ENCODE measurements at places on chromosomes 3 and 15.

DNA sequence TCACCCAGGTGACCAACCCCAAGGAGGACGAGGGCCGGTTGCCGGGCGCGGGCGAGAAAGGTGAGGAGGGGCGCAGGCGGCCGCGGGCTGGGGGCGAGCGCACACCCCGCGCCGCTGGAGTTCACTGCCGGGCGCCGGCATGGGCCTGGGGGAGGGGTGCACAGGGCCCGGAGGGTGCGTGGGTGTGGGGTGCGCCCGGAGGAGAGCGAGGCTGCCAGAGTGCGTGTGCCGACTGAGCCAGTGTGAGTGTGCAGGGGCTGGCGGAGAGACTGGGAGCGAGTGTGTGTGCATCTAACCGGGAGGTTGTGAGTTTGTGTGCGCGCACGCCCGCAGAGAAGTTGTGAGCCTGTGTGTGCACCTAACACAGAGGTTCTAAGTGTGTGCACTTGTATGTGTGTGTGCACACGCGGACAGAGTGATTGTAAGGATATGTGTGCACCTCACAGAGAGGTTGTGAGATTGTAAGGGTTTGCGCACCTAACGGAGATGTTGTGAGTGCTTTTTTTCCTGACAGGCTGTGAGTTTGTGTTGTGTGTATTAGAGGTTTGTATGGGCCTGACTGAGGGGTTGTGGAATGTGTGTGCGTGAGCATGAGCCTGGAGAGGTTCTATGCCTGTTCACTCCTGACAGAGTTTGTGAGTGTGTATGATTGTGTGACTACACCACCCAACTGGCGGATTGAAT, 681 bp downstream of the CTDSPL start:
- DNase-seq: peak; percentile 50

DNA sequence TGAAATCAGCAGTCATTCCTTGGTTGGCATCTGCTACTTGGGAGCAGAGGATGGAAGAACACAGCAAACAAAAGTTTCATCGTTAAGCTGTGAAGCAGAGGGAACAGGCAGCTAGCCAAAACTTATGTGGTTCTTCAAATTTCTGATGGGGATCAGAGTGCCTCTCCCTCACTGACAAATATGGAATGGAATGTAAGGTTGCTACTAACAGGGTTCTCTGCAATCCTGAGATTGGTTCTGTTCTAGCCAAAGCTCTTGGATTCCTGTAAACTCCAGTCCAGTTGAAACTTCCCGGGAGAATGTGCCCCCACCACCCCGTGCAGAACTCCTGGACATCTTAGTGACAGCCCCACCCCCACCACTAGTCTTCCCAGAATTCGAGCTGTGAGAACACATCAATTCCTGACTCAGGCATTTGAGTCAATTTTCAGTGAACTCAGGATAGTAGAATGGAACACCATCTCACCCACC, 55.9 kb upstream of the PHLDB2 start:
- DNase-seq: no peak

GRCh38 chr3:55364421-55364820, 122.7 kb downstream of the WNT5A start:
- DNase-seq: no peak

GRCh38 chr15:99211926-99212325, 37.5 kb downstream of the TTC23 start:
- DNase-seq: no peak

- DNase-seq: no peak
These were observed 427 bp upstream of the RNF111 start for GRCh38 chr15:58987036-58987435.

DNA sequence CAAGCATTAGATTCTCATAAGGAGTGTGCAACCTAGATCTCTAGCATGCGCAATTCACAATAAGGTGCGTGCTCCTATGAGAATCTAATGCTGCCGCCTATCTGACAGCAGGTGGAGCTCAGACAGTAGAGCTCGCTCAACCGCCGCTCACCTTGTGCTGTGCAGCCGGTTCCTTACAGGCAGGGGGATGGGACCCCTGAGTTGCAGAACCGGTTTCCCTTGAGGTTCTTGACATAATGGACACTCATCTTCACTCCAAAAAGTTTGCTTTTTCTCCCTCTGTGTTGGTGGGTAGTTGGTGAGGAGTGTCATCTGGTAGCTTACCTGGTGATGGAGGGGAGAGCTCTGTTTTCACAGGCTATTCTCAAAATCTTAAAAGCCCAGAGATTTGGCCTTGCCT, 324.0 kb upstream of the TBL1XR1 start:
- DNase-seq: no peak

- no peak for DNase-seq
These were observed 775 bp downstream of the C3orf33 start for GRCh38 chr3:155805204-155805801.

GRCh38 chr3:128353991-128354687, 112.6 kb downstream of the DNAJB8 start:
- DNase-seq: no peak

GRCh38 chr3:171284308-171285075, 175.7 kb downstream of the TNIK start:
- no peak for DNase-seq

DNA sequence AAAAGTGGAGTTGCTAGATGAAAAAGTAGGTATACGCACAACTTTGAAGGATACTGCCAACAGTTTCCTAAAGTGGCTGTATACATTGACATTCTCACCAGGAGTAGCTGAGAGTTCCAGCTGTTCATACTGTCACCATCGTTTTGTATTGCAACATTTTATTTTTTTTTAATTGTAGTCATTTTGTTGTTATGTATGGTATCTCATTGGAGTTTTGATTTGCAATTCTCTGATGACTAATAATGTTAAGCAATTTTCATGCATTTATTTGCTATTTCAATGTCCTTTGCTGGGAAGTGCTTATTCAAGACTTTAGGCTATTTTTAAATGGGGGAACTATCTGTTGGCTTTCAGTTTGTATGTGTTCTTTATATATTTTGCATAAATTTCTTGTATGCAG, 185.1 kb upstream of the TGFBR2 start:
- DNase-seq: no peak

- no peak for DNase-seq
These were observed 72.9 kb upstream of the ATP10A start for GRCh38 chr15:25936004-25936403.

DNA sequence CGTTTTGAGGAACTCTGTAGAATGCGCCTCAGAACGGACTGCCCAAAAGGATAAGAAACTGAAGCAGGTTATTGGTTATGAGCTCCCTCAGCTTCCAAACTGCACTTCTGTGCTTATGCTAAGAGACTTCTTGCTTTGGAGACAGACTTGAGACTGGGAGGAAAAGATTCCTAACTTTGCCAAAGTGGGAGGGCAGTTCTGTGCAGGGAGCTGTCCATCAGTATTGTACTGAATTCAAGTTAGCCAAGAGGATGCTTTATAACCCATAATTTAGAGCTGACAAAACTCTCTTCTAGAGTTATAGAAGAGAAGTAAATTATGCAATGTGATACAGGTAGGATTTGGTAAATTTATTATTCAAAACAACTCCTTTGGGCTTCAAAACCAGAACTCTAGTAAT, 519.8 kb upstream of the GBE1 start:
- no peak for DNase-seq

- DNase-seq: no peak
These were observed 527 bp downstream of the B2M start for GRCh38 chr15:44711743-44712345.

- no peak for DNase-seq
These were observed 200.6 kb upstream of the ZBTB20 start for GRCh38 chr3:115347737-115348136.

DNA sequence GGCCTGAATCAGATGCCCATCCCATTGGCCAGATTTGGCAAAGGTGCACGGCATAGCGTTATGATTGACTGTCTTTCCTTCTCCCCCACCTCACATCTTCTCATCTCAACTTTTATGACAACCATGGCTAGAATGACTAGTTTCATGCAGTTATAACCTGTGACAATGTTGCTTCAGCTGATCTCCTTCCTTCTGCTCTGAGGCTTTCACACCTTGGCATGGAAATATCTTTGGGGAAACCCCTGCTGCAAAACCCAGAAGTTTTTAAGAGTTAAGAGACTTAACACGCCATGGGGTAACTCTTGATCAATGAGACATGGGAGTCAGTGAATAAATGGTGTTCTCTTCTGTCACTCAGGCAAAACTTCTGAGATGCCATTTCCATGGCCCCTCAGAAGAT, 290.7 kb upstream of the MDFIC2 start:
- DNase-seq: no peak

DNA sequence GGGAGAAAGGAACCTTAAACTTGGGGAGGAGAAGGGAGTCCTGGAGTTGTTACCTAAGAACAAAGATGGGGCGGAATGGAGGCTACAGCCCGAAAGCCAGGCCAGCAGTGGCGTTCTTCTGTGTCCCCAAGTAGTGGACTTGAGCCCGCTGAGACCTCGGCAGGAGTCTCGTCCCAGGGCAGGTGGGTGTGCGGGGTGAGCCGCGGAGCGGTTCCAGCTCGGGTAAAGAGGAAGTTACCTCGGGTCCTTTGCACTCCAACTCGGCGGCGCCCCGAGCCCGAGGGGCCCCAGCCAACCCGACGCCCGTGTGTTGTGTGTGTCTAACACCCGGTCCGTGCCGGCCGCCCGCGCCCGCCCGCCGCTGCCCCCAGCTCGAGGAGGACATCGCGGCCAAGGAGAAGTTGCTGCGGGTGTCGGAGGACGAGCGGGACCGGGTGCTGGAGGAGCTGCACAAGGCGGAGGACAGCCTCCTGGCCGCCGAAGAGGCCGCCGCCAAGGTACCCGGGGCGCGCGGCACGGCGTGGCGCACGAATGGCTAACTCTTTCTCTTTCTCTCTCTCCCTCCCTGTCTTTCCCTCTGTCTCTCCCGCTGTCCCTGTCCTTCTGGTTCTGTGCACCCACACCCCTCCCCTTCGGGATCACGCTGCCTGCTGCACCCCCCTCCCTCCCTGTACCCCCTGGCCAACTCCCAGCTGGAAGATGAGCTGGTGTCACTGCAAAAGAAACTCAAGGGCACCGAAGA, 959 bp downstream of the TPM1 start:
- no peak for DNase-seq

GRCh38 chr3:196169836-196170240, 41.4 kb downstream of the ZDHHC19 start:
- DNase-seq: no peak

DNA sequence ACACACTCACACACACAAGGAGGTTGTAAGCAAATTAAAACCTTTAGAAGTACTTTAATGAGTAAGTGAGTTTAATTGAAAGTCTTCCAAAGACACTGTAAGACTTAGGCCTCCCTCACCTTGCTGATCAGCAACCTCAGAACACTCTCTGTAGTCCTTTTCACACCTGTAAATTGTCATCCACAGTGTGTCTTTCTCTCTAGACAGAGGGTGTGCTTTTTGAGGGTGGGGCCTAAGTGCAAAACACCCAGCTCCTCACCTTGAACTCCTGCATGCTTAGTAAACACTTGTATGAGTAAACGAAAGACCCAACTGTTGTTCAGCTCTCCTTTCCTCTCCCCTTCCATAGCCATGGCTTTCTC, 183.2 kb upstream of the IL12A start:
- no peak for DNase-seq

- no peak for DNase-seq
These were observed 1.1 kb downstream of the GTF2E1 start for GRCh38 chr3:120743556-120744195.

GRCh38 chr3:193771653-193772421, 178.8 kb downstream of the OPA1 start:
- DNase-seq: no peak

- DNase-seq: no peak
These were observed 719.2 kb downstream of the NTRK3 start for GRCh38 chr15:87537295-87537694.

DNA sequence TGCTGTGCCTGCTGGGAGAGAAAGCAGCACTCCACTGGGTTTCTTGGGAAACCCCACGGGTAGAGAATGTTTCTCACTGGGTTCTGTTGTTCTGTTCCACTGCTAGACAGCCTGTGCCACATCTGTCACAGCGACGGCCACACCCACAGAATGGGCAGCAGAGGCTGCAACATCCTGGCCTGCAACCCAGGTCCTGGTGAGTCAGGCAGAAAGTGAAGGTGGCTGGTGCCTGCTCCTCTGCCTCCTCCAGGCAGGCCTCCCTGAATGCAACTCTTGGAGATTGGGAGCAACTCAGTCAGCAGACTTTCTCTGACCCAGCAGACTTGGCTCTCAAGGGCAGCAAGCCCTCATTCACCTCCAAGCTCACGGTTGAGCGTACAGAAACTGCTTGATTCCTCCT, 13.0 kb downstream of the C3orf18 start:
- no peak for DNase-seq

GRCh38 chr3:144272680-144273079, 301.1 kb downstream of the DIPK2A start:
- DNase-seq: no peak

DNA sequence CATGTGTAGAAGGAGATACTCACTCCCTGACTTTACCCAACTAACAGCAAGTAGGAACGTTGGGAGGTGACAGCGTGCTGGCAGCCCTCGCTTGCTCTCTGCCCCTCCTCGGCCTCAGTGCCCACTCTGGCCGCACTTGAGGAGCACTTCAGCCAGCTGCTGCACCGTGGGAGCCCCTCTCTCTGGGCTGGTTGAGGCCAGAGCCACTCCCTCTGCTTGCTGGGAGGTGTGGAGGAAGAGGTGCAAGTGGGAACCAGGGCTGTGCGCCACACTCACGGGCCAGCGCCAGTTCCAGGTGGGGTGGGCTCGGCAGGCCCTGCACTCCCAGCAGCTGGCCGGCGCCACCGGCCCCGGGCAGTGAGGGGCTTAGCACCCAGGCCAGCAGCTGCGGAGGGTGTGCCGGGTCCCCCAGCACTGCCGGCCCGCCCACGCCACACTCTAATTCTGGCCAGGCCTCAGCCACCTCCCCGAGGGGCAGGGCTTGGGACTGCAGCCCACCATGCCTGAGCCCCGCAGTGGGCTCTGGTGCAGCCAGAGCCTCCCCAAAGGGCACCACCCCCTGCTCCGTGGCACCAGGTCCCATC, 68.4 kb upstream of the FRMD4B start:
- no peak for DNase-seq
